ENCODE measurements at places on chromosomes 16 and 17. TPM values are rescaled to one million over a fixed set of nuclear protein-coding genes. Genes with fewer than 3 reads are reported as not detected.
A peak's percentile ranks its signal among the peaks of the same experiment; 100 is the strongest.

The GDPD3 gene
- 1.5 TPM for total RNA-seq

The NAGS gene
- total RNA-seq = 4.2 TPM

- no peak for DNase-seq
Observed at GRCh38 chr17:42889809-42890208, 10.8 kb upstream of the G6PC1 start.

The NOD2 gene
- not detected for total RNA-seq

The MARVELD3 gene
- total RNA-seq = 50.8 TPM

DNA sequence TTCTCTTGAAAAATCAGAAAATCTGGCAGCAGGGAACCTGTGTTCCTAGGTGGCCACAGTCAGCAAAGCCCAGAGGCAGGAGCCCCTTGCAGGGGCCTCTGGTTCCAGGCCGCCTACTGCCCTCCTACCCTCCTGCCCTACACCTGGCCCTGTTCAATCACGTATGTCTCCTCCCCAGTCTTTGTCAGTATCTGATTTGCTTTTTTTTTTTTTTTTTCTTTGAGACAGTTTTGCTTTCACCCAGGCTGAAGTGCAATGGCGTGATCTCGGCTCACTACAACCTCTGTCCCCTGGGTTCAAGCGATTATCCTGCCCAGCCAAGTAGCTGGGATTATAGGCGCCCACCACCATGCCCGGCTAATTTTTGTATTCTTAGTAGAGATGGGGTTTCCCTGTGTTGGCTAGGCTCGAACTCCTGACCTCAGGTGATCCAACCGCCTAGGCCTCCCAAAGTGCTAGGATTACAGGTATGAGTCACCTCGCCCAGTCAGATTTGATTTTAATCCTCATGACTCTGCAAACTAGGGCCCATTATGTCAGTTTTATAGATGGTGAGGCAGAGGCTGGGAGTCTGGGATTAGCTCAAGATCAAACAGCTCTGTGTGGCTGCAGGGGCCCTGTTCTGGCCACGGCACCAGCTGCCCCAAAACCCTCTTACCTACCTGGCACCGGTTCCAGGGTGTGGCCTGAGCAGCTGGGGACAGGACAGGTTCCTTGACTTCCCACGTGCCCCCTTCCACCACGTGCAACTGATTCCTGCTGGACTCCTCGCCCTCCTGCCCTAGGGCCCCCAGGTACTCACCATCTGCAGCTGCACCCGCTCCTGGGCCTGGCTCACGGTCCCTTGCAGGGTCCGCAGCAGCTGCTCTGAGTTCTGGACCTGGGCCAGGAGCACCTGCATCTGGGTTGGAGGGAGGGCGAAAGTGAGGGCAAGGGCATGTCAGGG is 14.7 kb downstream of the RABEP2 start:
- DNase-seq = no peak

GRCh38 chr16:15404792-15405191 is 9.2 kb downstream of the MPV17L start:
- no peak for DNase-seq

GRCh38 chr16:70254965-70255286 is 3.2 kb upstream of the EXOSC6 start:
- no peak for DNase-seq

The TBX6 gene
- 2.5 TPM for total RNA-seq

DNA sequence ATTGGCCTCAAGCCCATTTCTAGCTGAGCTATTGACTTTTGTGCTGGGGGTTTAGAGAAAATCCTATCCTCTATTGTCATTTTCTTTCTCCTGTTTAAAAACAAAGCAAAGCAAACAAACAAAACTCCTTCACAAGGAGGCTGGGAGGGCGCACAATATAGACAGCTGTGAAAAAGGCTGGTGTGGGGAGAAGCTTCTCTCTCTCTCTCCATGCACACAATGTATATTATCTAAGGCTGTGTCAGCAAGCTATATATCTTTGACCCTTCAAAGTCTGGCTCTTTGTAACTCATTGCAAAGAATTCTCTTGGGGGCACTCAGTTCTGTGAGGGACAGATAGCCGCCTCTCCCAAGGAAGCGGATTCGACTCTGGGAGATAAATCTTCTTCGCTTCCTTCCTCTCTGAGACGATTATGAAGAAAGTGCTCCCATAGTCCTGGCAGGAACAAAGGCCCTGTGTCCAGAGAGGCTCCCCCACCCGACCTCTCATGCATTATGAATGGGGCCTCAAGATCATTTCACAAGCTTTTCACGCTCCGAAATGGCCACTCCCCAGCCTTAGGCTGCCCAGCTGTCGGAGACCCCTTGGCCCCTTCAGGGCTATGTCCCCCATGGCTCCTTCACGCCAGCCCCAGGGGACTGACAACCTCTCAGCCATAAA is 33.2 kb upstream of the MEAK7 start:
- DNase-seq = no peak

DNA sequence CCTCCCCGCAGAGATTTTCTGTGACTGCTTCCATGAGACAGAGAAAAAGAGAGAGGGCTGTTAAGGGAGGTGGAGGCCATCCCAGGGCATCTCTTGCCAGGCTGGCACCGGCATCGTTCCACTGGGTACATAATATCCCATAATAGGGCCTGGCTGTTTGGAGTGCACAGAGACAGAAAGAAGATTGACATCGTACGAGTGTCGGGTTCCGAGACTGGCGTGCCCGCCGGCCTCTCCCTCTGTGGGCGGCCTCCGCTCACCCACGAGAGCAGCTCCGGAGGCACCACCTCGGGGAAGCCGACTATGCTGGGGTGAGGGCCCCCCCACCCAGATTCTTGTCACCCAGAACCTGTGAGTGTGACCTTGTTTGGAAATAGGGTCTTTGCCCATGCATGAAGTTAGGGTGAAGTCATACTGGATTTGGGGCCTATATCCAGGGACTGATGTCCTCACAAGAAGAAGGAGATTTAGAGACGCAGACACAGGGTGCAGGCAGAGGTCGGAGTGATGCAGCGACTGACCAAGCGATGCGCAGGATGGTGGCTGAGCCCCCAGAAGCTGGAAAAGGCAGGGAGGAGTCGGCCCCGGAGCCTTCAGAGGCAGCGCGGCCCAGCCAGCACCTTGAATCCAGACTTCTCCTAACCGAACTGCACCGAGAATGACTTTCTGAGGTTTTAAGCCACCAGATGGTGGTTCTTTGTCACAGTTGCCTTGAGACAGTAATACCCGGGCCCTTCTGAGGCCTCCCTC is 101.8 kb upstream of the CIBAR2 start:
- DNase-seq = no peak

GRCh38 chr16:15041271-15042004 is 14.4 kb downstream of the NTAN1 start:
- peak; percentile 75 for DNase-seq

GRCh38 chr17:81453712-81454111 is 58.5 kb downstream of the BAHCC1 start:
- DNase-seq = no peak

The NOG gene
- total RNA-seq = not detected

DNA sequence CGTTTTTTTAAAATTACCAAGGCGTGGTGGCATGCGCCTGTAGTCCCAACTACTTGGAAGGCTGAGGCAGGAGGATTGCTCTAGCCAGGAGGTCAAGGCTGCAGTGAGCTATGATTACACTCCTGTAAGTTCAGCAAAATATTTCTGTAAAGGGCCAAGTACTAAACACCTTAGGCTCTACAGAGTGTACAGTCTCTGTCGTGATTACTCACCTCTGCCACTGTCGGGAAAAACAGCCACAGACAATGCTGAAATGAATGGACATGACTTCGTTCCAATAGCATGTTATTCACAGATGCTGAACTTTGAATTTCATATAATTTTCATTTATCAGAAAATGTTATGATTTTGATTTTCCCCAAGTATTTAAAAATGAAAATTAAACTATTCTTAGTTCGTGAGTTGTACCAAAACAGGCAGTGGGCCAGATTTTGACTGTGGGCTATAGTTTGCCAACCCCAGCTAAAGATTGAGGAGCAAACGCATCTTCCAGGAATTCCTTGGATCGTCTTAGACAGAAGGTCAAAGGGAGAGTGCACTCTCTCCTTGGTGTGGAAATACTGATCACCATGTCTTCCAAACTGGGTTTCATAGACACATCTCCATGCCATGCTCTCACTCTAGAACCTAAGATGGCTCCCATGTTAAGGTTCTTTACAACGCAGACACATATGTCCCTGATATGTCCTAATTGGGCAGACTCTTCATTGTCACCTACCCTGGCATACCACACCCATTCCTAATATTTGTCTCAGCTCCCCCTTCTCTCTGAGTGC is 89.5 kb downstream of the MARF1 start:
- DNase-seq = no peak

GRCh38 chr17:34011599-34011998 is 243.5 kb upstream of the CCL2 start:
- no peak for DNase-seq

The XAF1 gene
- 1.5 TPM for total RNA-seq

The SMPD3 gene
- 50.7 TPM for total RNA-seq

DNA sequence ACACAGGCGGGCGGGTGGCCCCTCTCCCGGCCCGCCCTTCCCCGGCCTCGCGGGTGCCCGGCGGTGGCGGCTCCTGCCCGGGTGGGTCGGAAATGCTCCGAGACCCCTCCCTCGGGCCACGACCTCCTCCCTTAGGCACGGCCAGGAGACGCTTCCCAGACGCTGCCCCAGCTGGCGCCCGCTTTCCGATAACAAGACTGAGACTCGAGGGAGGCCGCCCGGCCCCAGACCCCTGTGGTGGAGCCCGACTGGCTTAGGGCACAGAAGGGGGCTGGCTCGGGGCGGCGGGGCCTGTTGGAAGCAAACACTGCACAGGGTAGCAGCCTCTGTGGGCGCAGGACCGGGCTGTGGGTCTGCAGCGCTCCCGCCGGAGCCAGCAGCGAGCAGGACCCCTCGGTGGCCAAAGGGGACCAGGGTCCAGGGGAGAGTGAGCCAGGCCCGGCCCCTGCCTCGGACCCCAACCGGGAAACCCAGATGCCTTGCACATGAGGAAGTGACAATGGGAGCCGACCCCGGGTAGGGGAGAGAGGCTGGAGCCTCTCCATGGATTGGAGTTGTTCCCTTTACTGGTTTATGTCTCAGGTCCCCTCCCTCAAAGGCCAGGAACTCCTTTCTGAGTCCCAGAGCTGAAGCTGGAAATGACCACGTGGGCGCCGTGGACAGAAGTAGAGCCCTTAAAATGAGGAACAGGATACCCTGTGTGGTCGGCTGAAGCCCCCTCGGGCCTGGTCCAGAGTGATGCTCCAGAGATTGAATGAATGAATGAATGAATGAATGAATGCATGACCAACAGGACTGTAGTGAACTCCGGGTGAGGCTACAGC is 19.8 kb upstream of the ADCY7 start:
- DNase-seq = no peak

- no peak for DNase-seq
Observed at GRCh38 chr17:10171122-10171571, 27.3 kb downstream of the GAS7 start.

All from HT-29 (cell line).